ENCODE measurements at places on chromosomes 12 and 14. TPM values are rescaled to one million over a fixed set of nuclear protein-coding genes. Genes with fewer than 3 reads are reported as not detected.

GRCh38 chr14:95348395-95349080, 28.8 kb upstream of the CLMN start:
- no peaks in the 10 kb centered on the region for H3K4me1 ChIP-seq
- H3K27me3 ChIP-seq: peaks cover 2% of the 10 kb centered on the region
- no peak for DNase-seq

DNA sequence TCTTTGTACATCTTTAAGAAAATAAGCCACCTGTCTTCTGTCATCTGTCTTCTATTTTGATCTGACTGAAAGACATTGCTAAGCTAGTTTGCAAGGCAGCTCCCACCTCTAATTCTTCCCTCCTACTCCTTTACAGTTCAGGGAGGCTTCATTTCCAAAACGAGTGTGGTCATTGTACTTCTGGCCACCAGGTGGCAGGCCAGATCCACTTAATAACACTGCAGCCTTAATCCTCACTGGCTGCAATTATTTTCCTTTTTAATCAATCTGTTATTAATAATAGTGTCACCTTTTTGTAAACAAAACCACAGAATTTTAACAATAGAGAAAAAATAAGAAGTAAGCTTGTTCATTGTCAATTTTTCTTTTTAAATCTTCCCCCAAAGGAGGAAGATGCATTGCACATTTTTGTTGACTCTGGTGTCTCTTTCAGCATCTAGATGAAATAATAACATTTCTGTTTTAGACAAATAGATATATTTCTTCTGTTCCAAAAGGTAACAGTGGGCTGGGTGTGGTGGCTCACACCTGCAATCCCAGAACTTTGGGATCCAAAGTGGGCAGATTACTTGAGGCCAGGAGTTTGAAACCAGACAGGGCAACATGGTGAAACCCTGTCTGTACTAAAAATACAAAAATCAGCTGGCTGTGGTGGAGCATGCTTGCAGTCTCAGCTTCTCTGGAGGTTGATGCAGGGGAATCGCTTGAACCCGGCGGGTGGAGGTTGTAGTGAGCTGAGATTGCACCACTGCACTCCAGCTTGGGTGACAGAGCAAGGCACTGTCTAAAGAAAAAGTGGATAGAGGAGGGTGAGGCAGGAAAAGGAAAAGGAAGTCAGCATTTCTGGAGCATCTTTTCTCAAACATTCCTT, 23.3 kb downstream of the GABARAPL1 start:
- no peak for DNase-seq
- H3K27me3 ChIP-seq: no peaks in the 10 kb centered on the region
- H3K4me3 ChIP-seq: no peak overlapping the region
- H3K36me3 ChIP-seq: peaks cover 9% of the 10 kb centered on the region
- no peaks in the 10 kb centered on the region for H3K4me1 ChIP-seq

DNA sequence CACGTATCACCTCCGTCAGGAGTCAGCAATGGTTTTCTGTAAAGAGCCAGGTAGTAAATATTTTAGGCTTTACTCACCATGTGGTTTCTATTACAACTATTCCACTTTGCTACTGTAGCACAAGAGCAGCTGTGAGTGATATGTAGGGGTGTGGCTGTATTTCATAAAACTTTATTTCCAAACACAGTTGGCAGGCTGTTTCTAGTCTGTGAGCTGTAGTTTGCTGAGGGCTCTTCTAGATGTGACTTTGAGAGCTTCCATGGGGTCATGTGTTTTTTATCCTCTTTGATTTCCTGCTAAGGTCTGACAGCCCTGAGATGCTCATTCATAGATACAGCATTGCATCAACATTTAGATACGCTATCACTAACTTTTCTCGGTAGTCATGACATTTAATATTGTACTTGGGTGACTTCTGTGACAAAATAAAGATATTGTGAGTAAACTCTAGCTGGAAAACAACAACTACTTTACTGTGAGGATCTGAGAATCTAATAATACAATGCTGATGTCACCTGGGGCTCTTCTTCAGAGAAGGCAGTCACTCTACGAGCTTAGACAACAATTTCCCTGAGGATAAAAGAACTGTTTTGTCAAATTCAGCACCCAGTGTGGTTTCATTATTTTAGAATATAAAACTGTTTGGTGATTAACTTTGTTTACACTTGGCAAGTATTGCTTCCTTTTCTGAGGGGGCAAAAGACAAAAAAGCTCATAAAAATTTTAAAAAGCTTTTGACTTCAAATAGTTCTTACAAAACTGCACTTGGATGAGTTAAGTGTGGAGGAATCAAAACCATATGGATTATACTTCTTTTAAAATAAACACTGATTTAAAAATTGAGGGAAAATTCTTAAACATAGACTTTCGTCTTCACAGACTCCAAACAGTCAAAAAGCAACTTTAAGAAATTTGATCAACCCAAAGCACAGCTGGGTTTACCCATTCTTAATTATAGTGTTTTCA, 231.2 kb upstream of the DCN start:
- no peaks in the 10 kb centered on the region for H3K36me3 ChIP-seq
- no peak overlapping the region for H3K4me3 ChIP-seq
- H3K27me3 ChIP-seq: no peaks in the 10 kb centered on the region
- no peak for DNase-seq
- no peak overlapping the region for H3K27ac ChIP-seq

GRCh38 chr14:75653563-75653962, 7.1 kb downstream of the ERG28 start:
- no peak overlapping the region for H3K27ac ChIP-seq
- H3K36me3 ChIP-seq: peaks cover 21% of the 10 kb centered on the region
- H3K27me3 ChIP-seq: no peaks in the 10 kb centered on the region
- DNase-seq: no peak
- H3K4me1 ChIP-seq: peaks cover 19% of the 10 kb centered on the region

GRCh38 chr12:130924966-130925665, 28.6 kb upstream of the ADGRD1 start:
- DNase-seq: no peak
- H3K27ac ChIP-seq: no peak overlapping the region
- peaks cover 4% of the 10 kb centered on the region for H3K27me3 ChIP-seq
- H3K36me3 ChIP-seq: no peaks in the 10 kb centered on the region
- H3K4me1 ChIP-seq: peaks cover 10% of the 10 kb centered on the region

GRCh38 chr14:106395456-106396050, 869.2 kb downstream of the TMEM121 start:
- H3K27ac ChIP-seq: no peak overlapping the region
- H3K27me3 ChIP-seq: no peaks in the 10 kb centered on the region
- peaks cover 11% of the 10 kb centered on the region for H3K36me3 ChIP-seq

- H3K36me3 ChIP-seq: peaks cover 11% of the 10 kb centered on the region
- H3K4me1 ChIP-seq: no peaks in the 10 kb centered on the region
- no peak overlapping the region for H3K4me3 ChIP-seq
- no peak overlapping the region for H3K27ac ChIP-seq
- H3K27me3 ChIP-seq: no peaks in the 10 kb centered on the region
Measured at GRCh38 chr14:80544366-80544765, 333.1 kb upstream of the DIO2 start.

KRT75 gene
- not detected for total RNA-seq

TAS2R31 gene
- total RNA-seq: 2.1 TPM

TPPP2 gene
- total RNA-seq: not detected

GALNT6 gene
- total RNA-seq: 0.16 TPM
